ENCODE measurements at places on chromosomes 7 and 10.

- no peak for DNase-seq
These were observed 74.7 kb downstream of the SHH start for GRCh38 chr7:155737590-155737989.

DNA sequence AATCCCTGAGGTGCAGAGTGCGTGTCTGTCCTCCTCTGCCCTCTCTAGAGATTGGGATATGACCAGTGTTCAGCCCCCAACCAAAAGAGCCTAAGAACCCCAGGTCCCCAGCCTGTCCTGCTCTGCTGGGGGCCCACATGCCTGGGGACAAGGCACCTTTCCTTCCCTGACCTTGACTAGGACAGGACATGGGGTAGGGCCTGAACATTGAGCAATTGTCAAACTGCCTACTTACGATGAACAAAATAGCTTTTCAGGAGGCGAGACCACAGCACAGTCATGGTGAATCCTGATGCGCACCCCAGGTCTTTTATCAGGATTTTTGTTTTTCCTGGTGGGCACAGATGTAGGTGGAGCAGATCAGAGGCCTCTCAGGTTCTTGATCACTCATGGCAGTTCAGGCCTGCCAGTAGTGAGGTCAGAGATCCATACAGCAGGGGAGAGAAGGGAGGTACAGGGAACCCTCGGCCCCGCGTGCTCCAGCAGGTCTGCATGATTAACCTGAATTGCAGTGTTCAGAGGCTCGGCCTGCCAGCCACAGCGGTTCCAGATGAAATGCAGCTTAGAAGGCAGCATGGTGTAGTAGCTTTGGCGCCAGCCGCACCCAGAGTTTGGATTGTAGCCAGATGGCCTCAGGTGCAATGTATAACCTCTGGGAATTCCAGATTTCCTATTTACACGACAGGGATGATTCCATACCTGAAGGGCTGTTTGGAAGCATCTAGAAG lies 191.3 kb downstream of the CUX1 start:
- DNase-seq, result no peak

GRCh38 chr10:75707080-75707840 lies 275.8 kb downstream of the LRMDA start:
- DNase-seq, result no peak

GRCh38 chr7:158469396-158470051 lies 118.1 kb downstream of the PTPRN2 start:
- no peak for DNase-seq

DNA sequence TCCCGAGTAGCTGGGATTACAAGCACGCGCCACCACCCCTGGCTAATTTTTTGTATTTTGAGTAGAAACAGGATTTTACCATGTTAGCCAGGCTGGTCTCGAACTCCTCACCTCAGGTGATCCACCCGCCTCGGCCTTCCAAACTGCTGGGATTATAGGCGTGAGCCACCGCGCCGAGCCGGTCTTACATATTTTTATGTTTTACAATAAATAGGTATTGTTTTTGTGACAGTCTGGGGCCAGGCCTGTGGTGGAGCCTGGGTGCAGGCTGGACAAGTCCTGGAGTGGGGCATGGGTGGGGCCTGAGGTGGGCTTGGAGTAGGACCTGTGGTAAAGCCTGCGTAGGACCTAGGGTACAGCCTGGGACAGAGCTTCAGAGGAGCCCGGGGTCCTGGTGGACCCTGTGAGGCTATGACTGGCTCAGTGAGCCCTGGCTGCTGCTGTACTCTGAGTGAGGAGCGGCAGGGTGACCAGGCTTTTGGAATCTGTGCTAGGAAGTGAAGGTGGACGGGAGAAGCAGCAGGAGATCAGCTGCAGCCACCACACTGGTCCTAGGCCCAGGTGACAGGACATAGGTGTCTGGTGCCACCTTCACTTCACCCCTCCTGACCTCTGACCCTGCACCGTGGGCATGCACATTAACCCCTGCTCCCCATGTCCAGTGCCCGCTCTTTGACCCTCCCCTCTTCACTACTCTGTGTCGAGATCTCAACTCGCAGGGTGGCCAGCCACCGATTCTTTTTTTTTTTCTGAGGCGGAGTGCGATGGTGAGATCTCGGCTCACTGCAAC lies 9.6 kb upstream of the ZMIZ2 start:
- DNase-seq, result no peak

DNA sequence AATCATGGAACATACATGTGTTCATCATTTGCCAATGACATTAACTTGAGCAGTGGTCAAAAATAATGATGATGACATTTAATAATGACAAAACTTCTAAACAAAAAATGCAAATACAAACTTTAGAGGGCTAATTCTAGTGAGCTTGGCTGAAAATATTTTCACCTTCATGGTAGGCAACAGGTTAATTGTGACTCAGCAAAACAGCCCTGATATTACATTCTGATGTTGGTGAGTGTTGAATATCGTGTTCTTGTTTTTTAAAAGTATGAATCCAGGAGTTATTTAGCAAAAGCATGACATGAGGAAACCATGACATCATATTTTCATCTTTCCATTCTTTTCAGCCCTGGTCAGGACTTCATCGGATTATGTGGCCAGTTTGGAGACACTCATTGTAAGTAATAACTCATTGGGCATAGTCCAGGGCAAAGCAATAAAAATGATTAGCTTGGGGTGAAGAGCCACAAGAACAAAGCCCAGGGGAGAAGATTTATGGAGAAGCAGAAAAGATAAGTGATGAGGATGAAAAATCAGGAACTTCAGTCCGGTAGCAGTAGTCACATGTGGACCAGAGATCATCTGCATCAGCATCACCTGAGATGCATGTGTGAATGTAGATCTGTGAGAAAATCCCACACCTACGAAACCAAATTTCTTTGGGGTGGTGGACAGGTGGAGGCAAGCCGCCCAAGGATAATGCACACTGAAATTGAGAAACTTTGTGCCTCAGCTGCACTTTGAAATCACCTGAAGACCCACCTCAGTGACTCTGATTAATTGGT lies 46.8 kb upstream of the PRKAR2B start:
- DNase-seq, result no peak

- no peak for DNase-seq
These were observed 171.7 kb downstream of the JAZF1 start for GRCh38 chr7:28008911-28009310.
